Muscle of leg (tissue), 16 donors: ENCODE measurements at places on chromosomes 2 and 18.

DNA sequence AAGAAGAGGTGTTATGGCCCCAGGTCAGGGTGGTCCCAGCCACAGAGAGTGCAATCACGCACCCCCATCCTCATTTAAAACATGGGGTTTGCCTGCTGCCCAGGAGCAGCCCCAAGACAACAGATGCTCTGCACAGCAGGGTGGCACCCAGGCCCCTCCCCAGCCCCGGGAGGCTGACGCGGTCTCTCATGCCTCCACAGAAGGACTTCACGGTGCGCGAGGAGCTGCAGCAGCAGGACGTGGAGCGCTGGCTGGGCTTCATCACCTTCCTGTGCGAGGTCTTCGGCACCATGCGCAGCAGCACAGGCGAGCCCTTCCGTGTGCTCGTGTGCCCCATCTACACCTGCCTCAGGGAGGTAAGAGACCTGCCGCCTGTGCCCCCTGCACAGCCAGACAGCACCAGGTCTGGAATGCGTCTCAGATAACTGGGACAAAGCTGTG is 133.7 kb downstream of the SMAD7 start:
- no peak overlapping the region for H3K4me3 ChIP-seq
- no peak for DNase-seq
- no peaks in the 10 kb centered on the region for H3K27me3 ChIP-seq
- H3K36me3 ChIP-seq, result peaks cover 23% of the 10 kb centered on the region
- H3K4me1 ChIP-seq, result no peaks in the 10 kb centered on the region

- DNase-seq, result peak; percentile 59
- no peaks in the 10 kb centered on the region for H3K27me3 ChIP-seq
- H3K27ac ChIP-seq, result no peak overlapping the region
- no peaks in the 10 kb centered on the region for H3K4me1 ChIP-seq
Measured at GRCh38 chr18:34522603-34523002, 187.5 kb upstream of the DTNA start.

DNA sequence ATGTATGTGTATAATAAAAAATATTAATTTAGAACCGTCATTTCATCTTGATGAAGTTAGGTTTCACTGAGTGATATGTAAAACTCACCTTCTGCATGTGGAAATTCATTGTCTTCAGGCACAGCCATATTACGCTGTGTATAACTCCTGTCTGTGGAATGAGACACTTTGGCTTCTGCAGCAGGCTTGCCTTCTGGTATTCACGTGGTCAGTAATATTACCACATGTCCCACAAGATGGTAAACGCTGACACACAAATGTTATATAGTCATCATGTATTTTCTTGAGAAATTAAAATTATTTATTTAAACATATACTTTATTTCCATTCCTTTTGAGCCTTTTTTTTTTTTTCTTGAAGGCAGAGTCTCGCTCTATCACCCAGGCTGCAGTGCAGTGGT is 25.1 kb upstream of the AAK1 start:
- no peaks in the 10 kb centered on the region for H3K27me3 ChIP-seq
- no peaks in the 10 kb centered on the region for H3K4me1 ChIP-seq
- DNase-seq, result no peak
- no peaks in the 10 kb centered on the region for H3K36me3 ChIP-seq
- H3K27ac ChIP-seq, result no peak overlapping the region
- no peak overlapping the region for H3K4me3 ChIP-seq

DNA sequence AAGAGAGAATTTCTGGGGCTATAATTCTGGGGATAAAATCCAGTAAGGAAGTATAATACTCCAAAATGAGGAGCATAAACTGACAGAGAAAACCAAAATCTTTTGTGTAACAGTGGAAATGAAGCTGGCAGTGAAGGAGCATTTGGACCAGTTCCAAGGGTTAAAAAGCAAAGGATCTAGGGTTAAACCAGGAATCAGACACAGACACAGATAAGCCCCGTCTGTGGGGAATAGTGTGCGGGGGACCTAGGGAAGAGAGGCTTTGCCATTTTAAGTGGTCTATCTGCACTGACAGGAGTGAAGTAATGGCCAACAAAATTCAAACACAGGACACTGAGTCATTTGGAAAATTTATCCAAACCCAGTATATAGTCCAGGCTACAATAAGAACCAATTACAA is 23.4 kb downstream of the SAP130 start:
- H3K27me3 ChIP-seq, result no peaks in the 10 kb centered on the region
- peaks cover 68% of the 10 kb centered on the region for H3K36me3 ChIP-seq
- no peak for DNase-seq
- H3K27ac ChIP-seq, result no peak overlapping the region

DNA sequence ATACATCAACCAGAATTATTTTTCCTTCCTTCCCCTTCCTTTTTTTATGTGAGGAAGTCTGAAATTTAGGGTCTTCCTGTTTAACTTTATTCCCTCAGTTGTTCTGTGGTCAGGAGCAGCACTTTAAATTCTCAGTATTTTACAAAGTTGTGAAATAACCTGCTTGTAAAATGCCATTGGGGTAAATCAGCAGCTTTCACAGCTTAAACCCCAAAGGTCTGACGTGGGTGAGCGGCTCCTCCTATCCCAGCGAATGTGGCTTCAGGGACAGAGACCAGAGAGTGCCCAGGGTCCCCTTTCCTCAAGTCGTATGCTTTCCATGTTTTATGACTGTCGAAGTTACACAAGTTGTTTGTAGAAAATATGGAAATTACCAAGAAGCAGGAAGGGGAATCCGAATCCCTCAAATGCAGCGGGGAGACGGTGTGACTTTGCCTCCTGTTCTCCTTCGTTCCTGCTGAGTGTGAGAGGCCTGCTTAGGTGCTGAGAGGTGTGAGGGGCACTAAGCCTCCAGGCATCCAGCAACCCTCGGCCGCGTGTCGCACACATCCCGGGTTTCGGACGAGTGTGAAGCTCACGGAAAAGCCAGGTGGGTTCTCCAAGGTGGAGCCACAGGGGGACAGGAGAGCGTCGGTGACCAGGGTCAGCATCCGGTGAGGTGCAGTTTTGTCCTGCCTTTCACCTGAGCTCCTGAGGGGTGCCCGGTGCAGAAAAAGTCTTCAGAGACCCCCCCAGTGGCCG is 10.8 kb upstream of the KCNG2 start:
- H3K4me3 ChIP-seq, result no peak overlapping the region
- H3K27ac ChIP-seq, result no peak overlapping the region
- H3K4me1 ChIP-seq, result peaks cover 20% of the 10 kb centered on the region
- peaks cover 85% of the 10 kb centered on the region for H3K27me3 ChIP-seq
- no peak for DNase-seq
- H3K36me3 ChIP-seq, result no peaks in the 10 kb centered on the region

- H3K27me3 ChIP-seq, result peaks cover 47% of the 10 kb centered on the region
- no peak overlapping the region for H3K27ac ChIP-seq
- H3K36me3 ChIP-seq, result no peaks in the 10 kb centered on the region
- no peak overlapping the region for H3K4me3 ChIP-seq
Measured at GRCh38 chr2:121063471-121063870, 221.5 kb downstream of the TFCP2L1 start.

GRCh38 chr2:85057226-85057962 is 75.8 kb upstream of the TCF7L1 start:
- no peaks in the 10 kb centered on the region for H3K27me3 ChIP-seq
- no peak for DNase-seq
- H3K4me1 ChIP-seq, result no peaks in the 10 kb centered on the region
- no peak overlapping the region for H3K4me3 ChIP-seq
- peaks cover 7% of the 10 kb centered on the region for H3K36me3 ChIP-seq

GRCh38 chr18:30763902-30764350 is 278.6 kb downstream of the DSC3 start:
- no peak overlapping the region for H3K27ac ChIP-seq
- DNase-seq, result no peak
- no peaks in the 10 kb centered on the region for H3K36me3 ChIP-seq

- H3K36me3 ChIP-seq, result peaks cover 33% of the 10 kb centered on the region
- no peaks in the 10 kb centered on the region for H3K4me1 ChIP-seq
- H3K4me3 ChIP-seq, result no peak overlapping the region
Measured at GRCh38 chr2:200944467-200945394, 18.7 kb downstream of the ORC2 start.

DNA sequence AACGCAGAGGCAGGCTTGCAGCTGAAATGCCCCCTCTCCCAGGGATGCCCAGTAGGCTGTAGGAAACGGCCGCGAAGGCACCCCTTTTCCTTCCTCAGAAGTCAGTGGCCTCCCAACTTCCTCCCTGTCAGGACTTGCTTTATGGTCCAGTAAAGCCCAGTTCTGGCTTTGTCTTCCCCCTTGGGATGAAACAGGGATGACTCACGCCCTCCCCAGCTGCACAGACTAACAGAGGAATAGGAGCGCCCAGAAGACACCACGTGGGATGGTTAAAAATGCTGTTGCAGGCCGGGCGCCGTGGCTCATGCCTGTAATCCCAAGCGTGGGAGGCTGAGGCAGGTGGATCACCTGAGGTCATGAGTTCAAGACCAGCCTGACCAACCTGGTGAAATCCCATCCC is 6.9 kb downstream of the CREG2 start:
- no peak overlapping the region for H3K4me3 ChIP-seq
- H3K27me3 ChIP-seq, result peaks cover 19% of the 10 kb centered on the region
- H3K36me3 ChIP-seq, result no peaks in the 10 kb centered on the region
- H3K4me1 ChIP-seq, result peaks cover 5% of the 10 kb centered on the region
- H3K27ac ChIP-seq, result no peak overlapping the region

GRCh38 chr2:47558116-47558767 is 155.3 kb downstream of the MSH2 start:
- DNase-seq, result peak; percentile 73
- H3K4me1 ChIP-seq, result peaks cover 13% of the 10 kb centered on the region
- no peaks in the 10 kb centered on the region for H3K36me3 ChIP-seq
- H3K27ac ChIP-seq, result no peak overlapping the region
- H3K4me3 ChIP-seq, result no peak overlapping the region

- peak; percentile 46 for DNase-seq
- no peaks in the 10 kb centered on the region for H3K36me3 ChIP-seq
- no peak overlapping the region for H3K4me3 ChIP-seq
- peaks cover 5% of the 10 kb centered on the region for H3K27me3 ChIP-seq
- peaks cover 2% of the 10 kb centered on the region for H3K4me1 ChIP-seq
Measured at GRCh38 chr2:2686222-2686621, 355.1 kb upstream of the MYT1L start.

DNA sequence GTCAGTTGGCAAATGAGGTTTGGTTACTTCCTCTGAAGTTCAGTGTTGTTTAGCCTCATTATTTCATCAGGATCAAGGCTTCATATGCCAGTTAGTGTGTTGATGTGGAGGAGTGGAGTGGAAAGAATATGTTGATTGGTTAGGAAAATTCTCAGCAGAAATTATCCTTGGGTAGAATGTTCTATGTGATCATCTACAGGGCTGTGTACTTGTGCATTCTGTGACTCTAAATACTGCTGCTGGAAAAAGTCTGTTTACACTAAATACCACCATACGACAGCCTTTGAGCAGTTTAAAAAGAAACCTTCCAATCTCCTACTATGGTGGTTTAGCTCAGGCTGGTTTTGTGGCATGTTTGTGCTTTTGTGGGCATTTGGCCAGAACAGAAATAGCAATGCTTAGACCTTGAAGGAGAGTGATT is 25.8 kb downstream of the CAB39 start:
- no peak overlapping the region for H3K4me3 ChIP-seq
- no peaks in the 10 kb centered on the region for H3K27me3 ChIP-seq
- H3K27ac ChIP-seq, result no peak overlapping the region
- peaks cover 13% of the 10 kb centered on the region for H3K36me3 ChIP-seq
- H3K4me1 ChIP-seq, result no peaks in the 10 kb centered on the region
- DNase-seq, result peak; percentile 44
